ENCODE measurements at places on chromosomes 1 and 21. TPM values are rescaled to one million over a fixed set of nuclear protein-coding genes. Genes with fewer than 3 reads are reported as not detected.

GRCh38 chr21:29305068-29305467, 6.3 kb downstream of the BACH1 start:
- H3K36me3 ChIP-seq, result no peaks in the 10 kb centered on the region
- peaks cover 68% of the 10 kb centered on the region for H3K4me1 ChIP-seq
- no peaks in the 10 kb centered on the region for H3K27me3 ChIP-seq
- DNase-seq, result no peak

GRCh38 chr1:175514387-175514953, 228.9 kb downstream of the TNR start:
- H3K36me3 ChIP-seq, result no peaks in the 10 kb centered on the region
- peak; percentile 18 for DNase-seq
- H3K27ac ChIP-seq, result no peak overlapping the region
- H3K4me1 ChIP-seq, result peaks cover 16% of the 10 kb centered on the region
- peaks cover 4% of the 10 kb centered on the region for H3K27me3 ChIP-seq
- H3K4me3 ChIP-seq, result no peak overlapping the region

GRCh38 chr1:4984841-4985240, 330.4 kb downstream of the AJAP1 start:
- DNase-seq, result no peak
- no peak overlapping the region for H3K27ac ChIP-seq
- H3K36me3 ChIP-seq, result no peaks in the 10 kb centered on the region
- H3K27me3 ChIP-seq, result peaks cover 7% of the 10 kb centered on the region
- no peak overlapping the region for H3K4me3 ChIP-seq

DNA sequence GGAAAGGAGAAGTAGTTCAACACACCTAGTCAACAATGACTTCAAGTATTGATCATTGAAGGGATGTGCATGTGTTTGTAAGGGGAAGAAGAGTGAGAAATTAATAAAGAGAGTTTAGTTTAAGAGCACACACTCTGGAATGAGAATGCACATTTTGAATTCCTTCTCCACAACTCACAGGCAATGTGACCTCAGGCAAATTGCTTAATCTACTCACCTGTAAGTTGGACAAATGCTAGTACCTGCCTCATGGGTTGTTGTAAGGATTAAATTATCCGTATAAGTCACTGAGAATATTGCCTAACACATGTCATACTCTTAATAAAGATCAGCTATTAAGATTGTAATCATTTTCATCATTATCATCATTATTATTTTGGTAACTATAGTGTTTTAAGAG, 204.0 kb upstream of the NFIA start:
- no peak overlapping the region for H3K27ac ChIP-seq
- no peak for DNase-seq
- no peaks in the 10 kb centered on the region for H3K36me3 ChIP-seq
- H3K27me3 ChIP-seq, result no peaks in the 10 kb centered on the region
- H3K4me3 ChIP-seq, result no peak overlapping the region

DNA sequence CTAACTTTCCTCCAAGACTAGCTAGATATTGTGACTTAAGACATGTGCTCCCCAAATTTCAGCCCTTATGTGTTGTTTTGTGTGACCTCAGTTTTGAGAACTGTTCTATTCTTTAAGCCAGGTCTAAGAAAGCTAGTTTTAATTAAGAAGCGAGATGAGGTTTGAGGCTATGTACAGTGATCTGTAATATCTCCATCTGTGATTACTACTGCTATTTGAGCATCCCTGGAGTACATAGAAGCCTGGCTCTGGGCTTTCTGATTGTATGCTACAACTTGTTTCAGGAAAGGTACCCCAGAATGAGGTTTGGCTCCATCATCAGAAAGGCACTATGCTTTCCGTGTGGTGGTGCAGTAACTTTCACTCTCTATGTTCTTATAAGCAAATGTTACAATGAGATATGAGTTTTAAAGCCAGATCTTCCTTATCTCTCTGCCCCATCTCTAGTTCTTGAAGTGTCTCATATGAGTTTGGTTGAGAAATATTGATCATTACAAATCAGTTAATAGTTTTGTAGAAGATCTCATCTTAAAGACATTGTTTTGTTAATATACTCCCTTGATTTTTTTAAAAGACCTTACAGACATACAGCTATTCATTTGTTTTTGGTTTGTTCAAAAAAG, 605 bp downstream of the RGS4 start:
- peaks cover 14% of the 10 kb centered on the region for H3K27me3 ChIP-seq
- H3K4me1 ChIP-seq, result peaks cover 6% of the 10 kb centered on the region
- peak overlapping the region; percentile 51 for H3K4me3 ChIP-seq

DNA sequence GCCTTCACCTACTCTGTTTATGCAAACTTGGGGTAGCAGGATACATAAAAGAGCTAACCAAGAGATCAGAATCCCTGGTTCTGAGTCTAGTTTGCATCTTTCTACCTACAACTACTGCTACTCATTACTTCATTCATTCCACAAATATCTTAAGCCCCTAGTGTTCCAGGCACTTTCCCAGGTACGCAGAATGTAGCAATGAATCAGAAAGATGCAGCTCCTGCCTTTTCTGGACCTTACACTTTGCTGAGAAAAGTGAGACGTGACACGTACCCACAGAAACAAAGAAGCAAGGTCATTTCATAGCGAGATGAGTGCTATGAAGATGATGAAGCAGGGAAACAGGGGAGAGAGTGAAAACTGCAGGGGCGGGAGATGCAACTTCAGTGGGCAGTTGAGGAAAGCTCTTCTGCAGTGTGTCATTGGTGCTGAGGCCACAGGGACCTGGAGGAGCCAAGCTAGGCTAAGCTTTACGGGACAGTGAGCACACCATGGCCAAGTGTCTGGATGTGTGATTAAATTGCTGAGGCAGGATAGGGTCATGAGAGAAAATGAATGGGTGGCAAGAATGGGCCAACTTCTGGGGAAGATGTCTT, 167.9 kb downstream of the TNFSF18 start:
- H3K27me3 ChIP-seq, result no peaks in the 10 kb centered on the region
- no peak overlapping the region for H3K4me3 ChIP-seq
- H3K27ac ChIP-seq, result no peak overlapping the region
- no peak for DNase-seq
- H3K36me3 ChIP-seq, result no peaks in the 10 kb centered on the region

- DNase-seq, result no peak
- H3K27ac ChIP-seq, result no peak overlapping the region
- H3K4me1 ChIP-seq, result no peaks in the 10 kb centered on the region
These were observed 511.6 kb downstream of the SMYD3 start for GRCh38 chr1:245995474-245995873.

DNA sequence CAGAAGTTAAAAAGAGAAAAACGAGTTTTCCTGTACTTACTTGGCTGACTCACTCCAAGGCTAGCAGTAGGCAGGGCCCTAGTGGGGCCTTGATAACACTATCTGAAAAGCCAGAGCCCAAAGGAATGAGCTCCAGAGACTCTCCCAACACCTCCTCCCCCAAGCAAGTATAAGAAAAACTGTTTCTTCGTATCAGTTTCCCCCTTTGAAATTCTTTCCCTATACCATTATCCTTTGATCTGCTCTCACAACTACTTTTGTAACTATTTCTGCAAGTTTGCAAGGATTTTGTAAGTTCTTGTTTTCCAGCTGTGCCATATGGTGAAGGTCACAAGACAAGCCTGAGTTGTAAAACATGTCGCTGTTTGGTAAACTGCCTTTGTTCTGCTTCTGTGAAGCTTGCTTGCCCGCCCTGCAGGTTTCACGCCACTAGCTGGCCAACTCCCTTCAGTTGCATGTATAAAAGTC, 36.5 kb upstream of the KCNJ15 start:
- no peak overlapping the region for H3K4me3 ChIP-seq
- H3K36me3 ChIP-seq, result no peaks in the 10 kb centered on the region

GRCh38 chr1:36126797-36127500, 1.9 kb upstream of the COL8A2 start:
- no peak overlapping the region for H3K4me3 ChIP-seq
- H3K27ac ChIP-seq, result no peak overlapping the region
- H3K4me1 ChIP-seq, result no peaks in the 10 kb centered on the region

GRCh38 chr21:39321424-39321823, 8.0 kb upstream of the BRWD1 start:
- H3K4me3 ChIP-seq, result no peak overlapping the region
- H3K36me3 ChIP-seq, result no peaks in the 10 kb centered on the region
- H3K4me1 ChIP-seq, result peaks cover 16% of the 10 kb centered on the region

- H3K4me3 ChIP-seq, result no peak overlapping the region
- H3K36me3 ChIP-seq, result no peaks in the 10 kb centered on the region
- H3K27me3 ChIP-seq, result no peaks in the 10 kb centered on the region
These were observed 13.1 kb downstream of the NFIA start for GRCh38 chr1:61095470-61095812.

- H3K27ac ChIP-seq, result no peak overlapping the region
- no peak overlapping the region for H3K4me3 ChIP-seq
- H3K4me1 ChIP-seq, result peaks cover 15% of the 10 kb centered on the region
- no peak for DNase-seq
- H3K36me3 ChIP-seq, result no peaks in the 10 kb centered on the region
- no peaks in the 10 kb centered on the region for H3K27me3 ChIP-seq
These were observed 160.6 kb upstream of the EDN2 start for GRCh38 chr1:41645062-41645461.

GRCh38 chr1:98500324-98500723, 161.2 kb upstream of the SNX7 start:
- no peaks in the 10 kb centered on the region for H3K27me3 ChIP-seq
- H3K4me1 ChIP-seq, result no peaks in the 10 kb centered on the region
- H3K36me3 ChIP-seq, result no peaks in the 10 kb centered on the region
- H3K4me3 ChIP-seq, result no peak overlapping the region

- no peaks in the 10 kb centered on the region for H3K27me3 ChIP-seq
- H3K4me1 ChIP-seq, result peaks cover 69% of the 10 kb centered on the region
- H3K27ac ChIP-seq, result peak overlapping the region; percentile 69
- DNase-seq, result no peak
- H3K36me3 ChIP-seq, result no peaks in the 10 kb centered on the region
These were observed 6.8 kb downstream of the GPR137B start for GRCh38 chr1:236149003-236149595.

DNA sequence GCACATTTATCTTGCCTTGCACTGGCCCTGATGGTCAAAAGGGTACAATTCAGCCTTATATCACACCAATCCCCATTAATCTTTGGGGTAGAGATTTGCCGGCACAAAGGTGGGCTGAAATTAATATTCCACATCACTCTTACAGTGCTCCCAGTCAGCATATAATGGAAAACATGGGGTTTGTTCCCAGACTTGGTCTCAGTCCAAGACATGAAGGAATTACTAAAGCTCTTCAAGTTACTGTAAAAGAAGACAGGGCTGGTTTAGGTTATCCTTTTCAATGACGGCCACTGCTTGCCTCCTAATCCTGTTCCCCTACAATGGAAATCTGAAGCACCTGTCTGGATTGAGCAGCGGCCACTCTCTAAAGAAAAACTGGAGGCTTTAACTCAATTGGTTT, 160.7 kb downstream of the IER5 start:
- no peak overlapping the region for H3K27ac ChIP-seq
- H3K4me1 ChIP-seq, result no peaks in the 10 kb centered on the region
- DNase-seq, result no peak
- no peaks in the 10 kb centered on the region for H3K27me3 ChIP-seq
- H3K4me3 ChIP-seq, result no peak overlapping the region
- H3K36me3 ChIP-seq, result no peaks in the 10 kb centered on the region

GRCh38 chr1:113101588-113101987, 28.6 kb downstream of the LRIG2 start:
- no peak for DNase-seq
- H3K27me3 ChIP-seq, result no peaks in the 10 kb centered on the region
- H3K4me3 ChIP-seq, result no peak overlapping the region
- peaks cover 11% of the 10 kb centered on the region for H3K4me1 ChIP-seq
- H3K36me3 ChIP-seq, result peaks cover 100% of the 10 kb centered on the region

GRCh38 chr1:226428791-226429461, 21.0 kb upstream of the PARP1 start:
- H3K4me3 ChIP-seq, result no peak overlapping the region
- peaks cover 5% of the 10 kb centered on the region for H3K4me1 ChIP-seq
- H3K27me3 ChIP-seq, result no peaks in the 10 kb centered on the region

DNA sequence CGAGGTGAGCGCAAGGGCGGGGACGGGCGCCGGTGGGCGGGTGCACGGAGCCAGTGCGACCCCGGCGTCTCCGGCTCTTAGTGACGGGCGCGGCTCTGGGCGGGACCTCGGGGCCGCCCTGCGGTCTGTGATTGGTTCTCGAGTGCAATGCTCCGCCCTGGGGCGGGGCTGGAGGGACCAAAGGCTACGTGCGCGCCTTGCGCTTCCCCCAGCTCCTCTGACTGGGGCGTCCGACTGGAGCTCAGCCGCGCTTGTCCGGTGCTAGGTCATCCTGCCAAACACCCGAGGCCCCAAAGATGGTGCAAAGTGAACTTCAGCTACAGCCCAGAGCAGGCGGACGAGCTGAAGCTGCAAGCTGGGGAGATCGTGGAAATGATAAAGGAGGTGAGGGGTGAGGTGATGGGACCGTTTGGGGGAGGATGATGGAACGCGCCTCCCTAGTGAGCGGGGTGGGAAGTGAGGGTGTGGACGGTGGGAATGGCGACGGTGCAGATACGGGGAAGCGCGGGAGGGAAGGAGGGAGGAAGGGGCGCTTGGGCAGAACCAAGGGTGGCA, 811 bp downstream of the SH3D21 start:
- peaks cover 20% of the 10 kb centered on the region for H3K4me1 ChIP-seq
- H3K27ac ChIP-seq, result peak overlapping the region; percentile 85
- H3K36me3 ChIP-seq, result peaks cover 26% of the 10 kb centered on the region
- H3K4me3 ChIP-seq, result peak overlapping the region; percentile 87

DNA sequence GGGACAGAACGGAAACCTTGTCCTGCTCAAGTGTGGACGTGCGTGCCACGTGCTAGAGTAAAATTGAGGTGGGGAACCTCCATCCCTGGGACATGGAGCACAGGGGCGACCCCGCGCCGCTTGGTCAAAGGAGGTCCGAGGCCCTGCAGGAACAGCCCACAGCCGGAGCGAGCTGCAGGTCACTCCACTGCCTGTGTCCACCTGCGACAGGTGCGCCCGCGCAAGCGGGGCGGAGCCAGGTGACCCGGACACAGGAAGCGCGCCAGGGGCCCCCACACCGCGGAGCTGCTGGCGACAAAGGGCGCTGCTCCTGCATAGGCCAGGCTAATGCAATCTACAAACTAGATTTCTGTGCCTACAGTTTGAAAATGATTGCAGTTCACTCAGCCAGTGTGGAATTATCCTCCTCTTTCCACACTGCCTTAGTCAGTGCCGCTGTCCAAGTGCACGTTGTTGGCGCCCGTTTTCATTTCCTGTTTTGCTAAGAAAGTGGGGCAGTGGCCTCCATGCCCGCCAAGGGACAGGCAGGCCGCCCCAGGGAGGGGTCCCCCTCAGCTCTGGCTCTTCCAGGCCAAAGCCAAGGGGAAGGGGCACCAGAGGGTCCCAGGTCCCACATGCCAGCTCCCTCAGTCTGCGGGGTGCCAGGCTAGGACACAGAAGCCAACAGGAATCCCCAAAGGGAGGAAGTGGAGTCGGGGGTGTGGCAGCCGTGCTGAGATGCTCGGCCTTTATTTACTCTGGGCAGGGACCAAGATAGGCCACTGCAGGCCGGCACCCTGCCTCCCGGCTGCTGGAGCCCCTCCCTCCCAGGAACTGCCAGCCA, 4.3 kb upstream of the NADK start:
- H3K27me3 ChIP-seq, result no peaks in the 10 kb centered on the region
- H3K4me1 ChIP-seq, result peaks cover 34% of the 10 kb centered on the region
- H3K4me3 ChIP-seq, result peak overlapping the region; percentile 21
- peaks cover 33% of the 10 kb centered on the region for H3K36me3 ChIP-seq
- peak overlapping the region; percentile 64 for H3K27ac ChIP-seq

BNIPL gene
- 0.78 TPM for total RNA-seq

PTPN14 gene
- 46.7 TPM for total RNA-seq

FAM72D gene
- not detected for total RNA-seq

E2F2 gene
- total RNA-seq, result 0.17 TPM

FCGR2B gene
- total RNA-seq, result 6.0 TPM

PDE9A gene
- 2.2 TPM for total RNA-seq

DNAH14 gene
- 0.81 TPM for total RNA-seq

KCNA2 gene
- 1.5 TPM for total RNA-seq

HAPLN2 gene
- total RNA-seq, result 1.2 TPM

CLEC20A gene
- not detected for total RNA-seq

TRIM17 gene
- 0.34 TPM for total RNA-seq

NBPF15 gene
- total RNA-seq, result 8.4 TPM

UBL4B gene
- not detected for total RNA-seq

CFHR4 gene
- not detected for total RNA-seq

CRP gene
- total RNA-seq, result 0.61 TPM

STYXL2 gene
- total RNA-seq, result 467 TPM

Measured in heart right ventricle (tissue), 16 donors.